Prostate gland (tissue), 2 donors: ENCODE measurements at places on chromosomes 1 and 21. TPM values are rescaled to one million over a fixed set of nuclear protein-coding genes. Genes with fewer than 3 reads are reported as not detected.

FAM167B gene
- total RNA-seq, result 2.3 TPM

RAB29 gene
- total RNA-seq, result 36.7 TPM

RIIAD1 gene
- total RNA-seq, result not detected

C1orf115 gene
- total RNA-seq, result 79.4 TPM

SLC45A1 gene
- total RNA-seq, result 4.3 TPM

FLG gene
- total RNA-seq, result 13.6 TPM

TENT5C gene
- 23.1 TPM for total RNA-seq

DNA sequence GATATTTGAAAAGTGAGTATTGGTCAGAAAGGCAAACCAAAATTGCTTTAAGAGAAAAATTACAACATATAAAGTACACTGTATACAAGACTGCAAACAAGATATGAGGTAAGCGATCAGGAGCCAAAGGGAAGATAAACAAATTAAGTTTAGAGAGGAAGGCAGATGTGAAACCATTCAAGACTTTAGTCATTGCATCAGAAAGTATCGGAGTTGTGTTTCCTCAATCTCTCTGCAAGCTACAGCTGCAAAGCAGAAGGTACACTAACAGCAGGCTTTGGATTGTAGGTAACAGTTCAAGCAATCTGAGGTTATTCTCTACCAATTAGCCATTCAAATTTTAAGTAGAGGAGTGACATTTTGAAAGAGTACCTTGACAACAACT lies 21.3 kb upstream of the TLCD4 start:
- H3K4me3 ChIP-seq, result no peak overlapping the region
- no peak overlapping the region for H3K27ac ChIP-seq
- H3K4me1 ChIP-seq, result no peaks in the 10 kb centered on the region

DNA sequence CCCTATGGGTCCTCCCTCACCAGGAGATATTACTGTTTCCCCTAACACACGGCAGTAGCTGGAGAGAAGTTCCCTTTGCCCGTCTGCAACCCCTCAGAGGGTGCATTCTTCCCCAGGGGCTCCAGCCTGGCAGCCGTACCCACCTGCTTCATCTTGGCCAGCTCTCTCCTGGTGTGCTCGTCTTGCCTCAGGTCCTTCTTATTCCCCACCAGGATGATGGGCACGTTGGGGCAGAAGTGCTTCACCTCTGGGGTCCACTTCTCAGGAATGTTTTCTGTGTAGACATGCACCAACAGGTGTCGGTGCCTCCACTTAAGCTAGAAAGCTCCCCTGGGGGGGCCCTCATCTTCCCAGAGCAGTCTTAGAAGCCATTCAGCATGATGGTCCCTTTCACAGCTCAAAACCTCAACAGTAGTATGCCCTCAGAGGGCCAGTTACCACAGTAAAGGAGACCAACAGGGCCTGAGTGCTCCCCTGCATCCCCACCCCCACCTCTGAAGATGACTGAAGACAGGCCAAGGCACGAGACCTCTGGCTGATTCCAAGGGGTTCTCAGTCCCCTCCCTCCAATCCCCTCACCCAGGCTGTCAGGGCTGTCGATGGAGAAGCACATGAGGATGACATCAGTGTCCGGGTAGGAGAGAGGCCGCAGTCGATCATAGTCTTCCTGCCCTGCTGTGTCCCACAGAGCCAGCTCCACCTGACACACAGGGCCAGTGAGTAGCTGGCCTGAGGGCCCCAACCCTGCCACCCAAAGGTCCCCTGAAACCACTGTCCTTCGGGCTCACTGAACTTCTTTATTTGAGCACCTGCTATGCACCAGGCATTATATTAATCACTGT lies 4.3 kb downstream of the RHOC start:
- peak overlapping the region; percentile 98 for H3K27ac ChIP-seq
- no peak overlapping the region for H3K4me3 ChIP-seq
- no peaks in the 10 kb centered on the region for H3K36me3 ChIP-seq
- H3K4me1 ChIP-seq, result peaks cover 61% of the 10 kb centered on the region
- DNase-seq, result no peak
- no peaks in the 10 kb centered on the region for H3K27me3 ChIP-seq

DNA sequence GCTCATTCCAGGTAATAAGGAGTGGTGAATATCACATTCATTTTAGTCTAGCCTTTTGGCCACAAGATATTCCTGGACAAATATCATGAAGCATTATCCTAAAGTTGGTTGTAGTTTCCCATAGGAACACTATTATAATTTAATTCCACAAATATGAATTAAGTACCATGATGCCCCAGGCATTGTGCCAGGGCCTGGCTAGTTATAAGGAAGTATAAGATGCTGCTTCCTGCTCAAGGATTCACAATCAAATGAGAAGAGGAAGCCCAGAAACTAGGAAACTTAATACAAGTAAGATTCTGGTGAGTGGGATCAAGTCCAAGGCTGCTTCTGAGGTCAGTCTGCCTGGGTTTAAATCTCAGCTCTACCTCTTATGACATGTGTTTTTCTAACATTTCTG lies 30.6 kb upstream of the ZP4 start:
- no peak overlapping the region for H3K4me3 ChIP-seq
- H3K27me3 ChIP-seq, result no peaks in the 10 kb centered on the region
- no peak overlapping the region for H3K27ac ChIP-seq
- H3K4me1 ChIP-seq, result no peaks in the 10 kb centered on the region
- DNase-seq, result no peak
